ENCODE measurements at places on chromosomes 6 and 20.

- DNase-seq, result no peak
These were observed 15.9 kb upstream of the PTGIS start for GRCh38 chr20:49583669-49584417.

- no peak for DNase-seq
These were observed 45.2 kb upstream of the OSTM1 start for GRCh38 chr6:108119769-108120141.

DNA sequence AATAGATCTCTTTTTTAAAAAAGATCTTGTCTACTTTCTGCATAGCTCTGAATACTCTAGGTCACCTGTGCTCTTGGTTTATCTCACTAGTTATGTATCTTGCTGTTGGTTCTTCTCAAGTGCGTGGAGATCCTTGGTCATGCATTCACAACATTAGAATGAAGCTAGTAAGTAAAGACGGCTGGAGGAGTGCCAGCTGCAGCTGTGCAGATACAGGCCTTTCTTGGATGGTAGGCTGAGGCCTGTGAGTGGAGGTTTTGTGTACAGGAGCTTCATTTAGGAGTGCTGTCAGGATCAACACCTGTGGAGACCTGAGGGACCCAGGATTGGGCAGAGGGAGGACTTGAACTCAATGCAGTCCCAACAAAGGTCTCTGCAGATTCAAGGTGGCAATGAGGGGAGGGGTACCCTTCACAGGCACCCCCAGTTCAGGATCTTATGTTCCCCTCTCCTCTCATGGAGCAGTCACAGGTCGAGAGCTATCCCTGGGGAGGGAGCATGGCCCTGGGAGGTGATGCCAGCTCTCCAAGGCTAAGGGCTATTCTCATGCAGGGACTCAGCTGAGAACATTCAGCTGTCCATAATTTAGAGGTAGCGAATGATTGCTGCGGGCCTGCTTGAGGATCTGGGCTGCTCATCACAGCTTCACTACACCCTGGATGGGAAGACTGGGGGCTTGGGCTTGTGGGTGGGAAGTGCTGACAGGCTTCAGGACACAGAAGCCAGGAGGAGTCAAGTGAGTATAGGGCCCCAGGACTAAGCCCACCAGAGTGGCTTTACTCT is 98.9 kb upstream of the ENPP5 start:
- DNase-seq, result no peak

- DNase-seq, result no peak
These were observed 8.6 kb downstream of the ULBP2 start for GRCh38 chr6:149950423-149950822.

DNA sequence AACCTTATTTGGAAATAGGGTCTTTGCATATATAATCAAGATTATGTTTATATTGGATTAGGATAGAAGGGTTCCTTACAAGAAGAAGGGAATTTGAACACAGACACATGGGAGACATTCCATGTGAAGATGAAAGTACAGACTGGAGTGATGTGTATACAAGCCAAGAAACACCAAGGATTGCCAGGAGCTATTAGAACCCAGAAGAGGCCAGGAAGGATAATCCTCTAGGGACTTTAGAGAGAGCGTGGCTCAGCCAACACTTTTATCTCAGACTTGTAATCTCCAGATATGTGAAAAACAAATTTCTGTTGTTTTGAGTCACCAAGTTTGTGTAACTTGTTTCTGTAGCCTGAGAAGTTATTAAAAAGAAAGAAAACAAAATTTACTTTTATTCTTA is 1173.9 kb upstream of the CITED2 start:
- DNase-seq, result no peak

GRCh38 chr6:134391205-134391604 is 73.3 kb upstream of the SGK1 start:
- no peak for DNase-seq

- no peak for DNase-seq
These were observed 35.2 kb upstream of the SLC22A2 start for GRCh38 chr6:160293844-160294243.

DNA sequence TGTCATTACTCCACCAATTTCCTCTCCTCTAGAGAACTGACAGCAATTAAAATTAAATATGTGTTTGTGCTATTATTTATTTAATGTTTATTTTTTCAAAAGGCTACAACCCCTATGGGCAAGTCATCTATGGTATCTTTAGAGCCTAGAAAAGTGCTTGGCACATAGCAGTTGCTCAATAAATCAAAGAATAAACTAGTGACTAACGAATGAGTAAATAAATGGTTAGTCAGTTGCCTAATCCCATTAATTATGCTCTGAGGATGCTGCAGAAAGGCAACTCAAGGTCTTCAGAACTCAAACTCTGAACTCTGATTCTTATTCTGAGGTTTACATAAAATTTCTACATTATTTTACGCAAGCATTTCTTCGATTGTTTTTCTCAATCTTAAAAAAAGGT is 193.0 kb upstream of the TSHZ2 start:
- no peak for DNase-seq

Measured in smooth muscle cell of the brain vasculature (primary cell).